ENCODE measurements at places on chromosomes 5 and 9.

GRCh38 chr5:91070761-91071550 is 312.2 kb downstream of the ARRDC3 start:
- DNase-seq, result no peak

DNA sequence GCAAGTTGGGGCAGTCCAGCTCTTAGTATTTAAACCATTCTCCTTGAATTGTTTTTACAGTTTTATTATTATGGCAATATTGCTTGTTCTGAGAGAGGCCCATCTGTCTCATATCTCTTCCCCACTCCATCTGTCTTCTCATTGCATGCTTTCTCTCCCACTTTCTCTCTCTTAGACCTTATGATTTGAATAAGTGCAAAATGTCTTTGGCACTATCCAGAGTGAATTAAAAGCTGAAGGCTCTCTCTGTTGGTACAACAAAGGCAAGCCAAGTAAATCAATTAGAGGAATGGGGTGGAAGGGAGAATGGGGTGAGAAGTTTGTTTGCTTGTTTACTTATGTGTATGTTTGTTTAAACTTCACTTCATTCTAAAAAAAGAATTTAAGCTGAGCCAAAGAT is 195.3 kb upstream of the RFX3 start:
- DNase-seq, result no peak

GRCh38 chr9:69325409-69326212 is 596 bp downstream of the ENTREP1 start:
- no peak for DNase-seq

- DNase-seq, result no peak
These were observed 33.4 kb downstream of the FAM81B start for GRCh38 chr5:95424526-95424925.

GRCh38 chr5:143409926-143410325 is 6.4 kb upstream of the NR3C1 start:
- no peak for DNase-seq

GRCh38 chr5:34717426-34718327 is 61.5 kb downstream of the RAI14 start:
- DNase-seq, result no peak

- DNase-seq, result no peak
These were observed 3.3 kb downstream of the SNAPC3 start for GRCh38 chr9:15426019-15426418.
